SK-N-SH (cell line): ENCODE measurements at places on chromosomes 7 and 10. TPM values are rescaled to one million over a fixed set of nuclear protein-coding genes. Genes with fewer than 3 reads are reported as not detected.
A peak's percentile ranks its signal among the peaks of the same experiment; 100 is the strongest.

- DNase-seq = no peak
These were observed 24.1 kb upstream of the ADCYAP1R1 start for GRCh38 chr7:31028006-31028405.

- DNase-seq = no peak
These were observed 73.4 kb upstream of the FAM13C start for GRCh38 chr10:59435707-59436106.

DNA sequence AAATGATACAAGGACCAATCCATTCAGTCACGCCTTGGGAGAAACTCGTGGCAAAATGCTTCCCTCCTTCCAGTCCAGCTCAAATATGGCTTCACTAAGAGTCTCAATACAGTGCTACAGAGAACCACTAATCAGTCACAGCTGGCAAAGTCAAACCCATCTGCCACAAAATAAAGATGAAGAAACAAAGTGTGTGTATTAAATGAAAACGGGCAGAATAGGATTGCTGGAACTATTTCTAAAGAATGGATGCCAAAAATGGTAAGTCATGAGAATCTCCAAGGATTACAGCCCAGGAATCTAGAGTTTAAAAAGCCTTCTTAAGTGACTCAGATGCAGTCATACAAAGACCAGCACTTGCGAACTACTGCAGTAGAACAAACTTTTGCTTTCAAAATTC is 61.9 kb downstream of the CACUL1 start:
- DNase-seq = peak; percentile 44

GRCh38 chr7:14635955-14636354 is 266.6 kb downstream of the DGKB start:
- DNase-seq = no peak

GRCh38 chr10:80461208-80462183 is 7.4 kb downstream of the TSPAN14 start:
- DNase-seq = no peak

DNA sequence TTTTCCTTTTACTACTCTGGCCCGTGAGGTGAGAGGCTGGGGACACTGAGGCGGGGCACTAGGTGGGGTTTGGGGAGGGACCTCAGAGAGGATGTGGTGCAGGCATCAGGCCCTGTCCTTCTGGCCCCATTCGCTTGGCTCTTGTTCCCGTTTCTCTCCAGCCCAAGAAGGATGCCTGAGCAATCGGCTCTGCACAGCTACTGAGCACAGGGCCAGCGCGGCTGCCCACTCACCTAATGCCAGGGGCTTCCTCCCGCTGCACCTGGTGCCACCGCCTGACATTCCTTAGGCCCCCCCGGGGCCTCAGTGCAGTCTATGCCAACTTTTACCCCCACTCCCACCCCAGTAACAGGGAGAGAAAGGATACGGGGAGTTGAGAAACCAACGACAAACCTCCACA is 12.5 kb downstream of the EMX2 start:
- DNase-seq = no peak

DNA sequence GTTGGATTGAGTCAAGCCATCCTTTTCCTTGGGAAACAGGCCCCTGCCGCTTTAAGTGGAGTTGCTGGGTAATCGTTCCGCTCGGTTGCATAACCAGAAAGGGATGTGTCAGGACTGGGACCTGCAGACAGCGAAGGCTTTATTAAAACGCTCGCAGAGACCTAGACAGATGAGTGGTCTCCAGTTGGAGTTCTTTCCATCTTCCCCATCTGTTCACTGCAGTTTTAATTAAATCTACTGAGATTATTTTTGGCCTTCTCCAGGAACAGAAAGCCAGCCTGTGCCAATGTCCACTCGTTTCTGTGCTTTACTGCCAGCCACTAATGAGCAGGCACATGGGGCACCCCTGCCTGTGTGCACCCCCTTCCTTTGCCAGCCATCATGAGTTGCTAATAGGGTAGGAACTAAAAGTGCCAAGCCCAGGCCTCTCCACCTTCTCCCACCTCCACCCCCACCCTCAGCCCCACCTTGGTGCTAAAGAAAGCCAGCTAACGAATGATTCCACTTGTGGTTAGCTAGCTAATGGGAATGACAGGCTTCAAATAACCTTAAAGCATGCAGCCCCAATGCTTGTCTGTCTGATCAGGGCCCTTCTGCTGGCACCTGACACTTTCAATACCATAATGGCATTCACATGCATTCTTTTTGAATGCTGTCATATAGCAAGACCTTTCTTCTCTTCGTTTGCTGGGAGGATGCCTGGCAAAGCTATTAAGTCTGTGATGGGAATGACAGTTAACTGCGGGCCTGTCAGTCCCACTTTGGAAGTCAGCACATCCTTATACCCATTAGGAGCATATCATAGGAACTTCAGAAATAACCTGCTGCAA is 556.8 kb upstream of the GALNT17 start:
- peak; percentile 76 for DNase-seq

GRCh38 chr7:24889611-24890010 is 90.4 kb downstream of the OSBPL3 start:
- DNase-seq = no peak

GRCh38 chr7:44920119-44920518 is 34.8 kb upstream of the PURB start:
- no peak for DNase-seq

DNA sequence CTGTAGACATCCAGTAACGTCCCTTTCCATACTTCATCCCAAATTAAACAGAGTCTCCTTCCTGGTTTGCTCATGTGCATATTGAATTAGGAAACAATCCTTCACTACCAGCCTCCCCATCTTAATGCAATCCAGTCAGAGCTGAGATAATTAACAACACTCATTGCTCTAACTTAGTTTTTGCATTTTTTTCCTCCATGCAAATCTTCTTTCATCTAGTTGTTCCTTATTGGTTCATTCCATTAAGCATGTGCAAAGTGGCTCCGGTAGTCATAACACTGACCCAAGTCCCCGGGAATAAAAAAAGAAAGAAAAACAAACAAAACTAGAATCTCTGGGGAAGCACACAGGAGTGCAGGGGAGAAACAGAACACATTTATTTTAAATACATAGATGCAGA is 1176.1 kb downstream of the GATA3 start:
- no peak for DNase-seq

GRCh38 chr10:132438091-132439024 is 41.4 kb downstream of the PWWP2B start:
- DNase-seq = no peak

DNA sequence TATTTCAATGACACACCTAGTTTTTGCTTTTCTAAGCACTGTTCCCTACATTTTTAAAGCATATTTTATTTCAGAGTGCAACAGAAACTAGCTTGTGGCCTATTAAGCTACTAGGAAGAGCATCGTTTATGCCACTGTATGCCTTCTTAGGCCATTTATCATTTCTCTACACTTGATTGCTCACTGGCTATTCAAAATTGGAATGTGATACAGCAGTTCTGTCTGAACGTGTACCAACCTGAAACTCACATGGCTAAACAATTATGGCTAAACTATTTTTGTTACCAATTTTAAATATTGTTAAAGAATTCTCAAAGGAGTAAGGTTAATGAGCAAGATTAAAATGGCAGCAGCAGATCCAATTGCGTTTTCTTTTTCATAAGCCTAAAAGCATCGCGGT is 105.2 kb downstream of the GSAP start:
- DNase-seq = no peak

DNA sequence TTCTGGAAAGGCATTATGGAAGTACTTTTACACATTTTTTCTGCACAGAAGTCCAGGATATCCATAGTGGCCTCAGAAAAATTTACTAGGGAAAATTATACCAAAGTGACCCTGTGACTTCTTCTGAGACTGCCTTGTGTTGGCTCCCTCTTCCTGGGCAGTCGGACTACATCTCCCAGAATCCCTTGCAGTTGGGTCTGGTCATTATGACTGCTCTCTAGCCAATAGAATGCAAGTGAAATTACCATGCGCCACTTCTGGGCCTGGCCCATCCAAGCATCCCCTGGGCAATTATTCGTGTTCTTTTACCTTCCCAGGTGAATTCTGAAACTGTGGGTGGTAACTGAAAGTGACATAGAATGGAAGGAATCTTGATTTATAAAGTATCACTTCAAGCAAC is 430.9 kb downstream of the ACTR3B start:
- DNase-seq = peak; percentile 58

DNA sequence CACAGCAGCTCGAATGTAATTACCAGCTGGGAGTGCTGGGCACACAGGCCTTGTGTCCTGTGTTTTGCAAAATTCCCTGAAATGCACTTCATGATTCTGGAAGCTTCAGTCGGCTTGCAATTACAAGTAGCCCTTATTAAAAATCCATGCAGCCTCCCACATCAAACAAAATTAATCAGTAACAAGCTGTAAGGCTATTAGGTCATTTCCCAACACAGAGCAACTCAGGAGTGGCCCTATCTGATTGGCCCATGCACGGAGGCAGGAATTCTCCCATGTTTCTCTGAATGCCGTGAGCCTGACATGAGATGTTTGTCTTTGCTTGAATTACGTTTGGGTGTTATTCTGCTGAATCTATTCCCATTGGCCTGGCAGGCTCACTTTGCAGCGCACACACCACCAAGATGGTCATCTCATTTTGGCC is 36.9 kb downstream of the FOXL3 start:
- no peak for DNase-seq

DNA sequence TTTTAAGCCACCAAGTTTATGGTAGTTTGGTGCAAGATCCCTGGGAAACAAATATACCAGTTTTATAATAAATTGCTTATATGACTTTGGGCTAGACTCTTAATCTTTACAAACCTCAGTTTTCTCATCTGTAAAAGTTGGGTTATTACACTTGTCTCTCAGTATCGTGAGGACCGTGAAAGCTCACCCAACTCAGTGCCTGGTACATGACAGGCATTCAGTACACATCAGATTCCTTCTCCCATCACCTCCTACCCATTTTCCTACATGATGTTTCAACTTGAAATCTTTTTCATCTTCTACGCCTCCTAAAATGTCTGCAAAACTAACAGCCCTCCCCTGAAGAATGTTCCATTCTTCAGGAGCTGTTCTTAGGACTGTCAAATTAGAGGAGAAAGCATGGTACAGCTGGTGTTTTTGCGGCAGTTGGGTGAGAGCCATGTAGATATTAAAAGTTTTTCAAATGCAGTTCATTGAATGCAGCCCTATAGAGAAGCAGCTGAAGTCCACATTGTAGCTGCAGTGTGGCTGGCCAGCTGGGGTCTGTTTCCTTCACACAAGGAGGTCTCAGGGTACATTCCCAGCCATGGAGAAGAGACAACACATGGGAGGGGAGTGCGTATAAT is 812.8 kb downstream of the LRMDA start:
- no peak for DNase-seq

DNA sequence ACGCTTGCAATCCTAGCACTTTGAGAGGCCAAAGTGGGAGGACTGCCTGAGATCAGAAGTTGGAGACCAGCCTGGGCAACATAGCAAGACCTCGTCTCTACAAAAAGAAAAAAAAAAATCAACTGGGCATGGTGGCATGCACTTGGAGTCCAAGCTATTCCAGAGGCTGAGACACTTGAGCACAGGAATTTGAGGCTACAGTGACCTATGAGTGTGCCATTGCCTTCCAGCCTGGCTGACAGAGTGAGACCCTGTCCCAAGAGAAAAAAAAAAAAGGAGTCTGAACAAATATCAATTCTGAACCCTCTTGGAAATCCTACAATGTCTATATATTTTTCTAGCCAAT is 126.8 kb upstream of the NRP1 start:
- DNase-seq = no peak

DNA sequence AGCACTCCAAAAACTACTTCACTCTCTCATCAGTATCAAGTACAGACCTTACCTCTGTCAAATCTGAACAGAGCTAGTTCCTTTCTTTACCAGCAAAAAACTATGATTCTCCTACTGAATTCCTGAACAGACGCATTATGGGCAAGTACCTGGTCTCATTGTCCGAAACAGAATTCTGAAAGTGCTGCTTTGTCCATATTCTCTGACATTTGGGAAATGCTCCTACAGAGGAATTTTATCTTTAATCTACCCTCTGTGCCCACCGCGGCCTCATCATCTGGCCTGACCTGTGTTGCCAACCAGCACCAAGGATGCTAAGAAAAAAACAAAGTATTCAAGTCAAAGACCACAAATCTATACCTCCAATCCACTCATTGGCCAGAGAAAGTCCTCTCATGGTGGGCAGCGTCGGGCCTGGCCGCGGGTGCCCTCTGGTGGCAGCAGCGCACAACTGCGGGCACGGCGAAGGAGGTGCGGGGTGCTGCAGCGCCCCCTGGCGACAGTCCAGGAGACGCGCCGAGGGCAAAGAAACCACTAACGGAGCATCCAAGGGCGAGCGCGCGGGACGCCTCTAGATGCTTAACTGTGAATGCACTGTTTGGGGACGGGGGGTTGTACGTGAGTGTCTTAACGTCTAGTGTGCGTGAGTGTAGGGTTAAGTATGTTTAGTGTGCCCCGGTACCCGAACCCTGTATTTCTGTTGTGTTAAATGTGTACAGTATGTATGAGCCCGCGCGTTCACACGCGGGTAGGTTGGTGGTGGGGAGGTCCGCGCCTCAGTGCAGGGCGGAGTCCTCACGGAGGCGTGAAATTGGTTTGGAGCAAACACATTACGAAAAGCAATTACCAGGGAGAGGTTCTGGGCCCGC is 5.0 kb upstream of the GBX1 start:
- DNase-seq = peak; percentile 97

- DNase-seq = no peak
These were observed 61.0 kb upstream of the SFMBT2 start for GRCh38 chr10:7471720-7472367.

DNA sequence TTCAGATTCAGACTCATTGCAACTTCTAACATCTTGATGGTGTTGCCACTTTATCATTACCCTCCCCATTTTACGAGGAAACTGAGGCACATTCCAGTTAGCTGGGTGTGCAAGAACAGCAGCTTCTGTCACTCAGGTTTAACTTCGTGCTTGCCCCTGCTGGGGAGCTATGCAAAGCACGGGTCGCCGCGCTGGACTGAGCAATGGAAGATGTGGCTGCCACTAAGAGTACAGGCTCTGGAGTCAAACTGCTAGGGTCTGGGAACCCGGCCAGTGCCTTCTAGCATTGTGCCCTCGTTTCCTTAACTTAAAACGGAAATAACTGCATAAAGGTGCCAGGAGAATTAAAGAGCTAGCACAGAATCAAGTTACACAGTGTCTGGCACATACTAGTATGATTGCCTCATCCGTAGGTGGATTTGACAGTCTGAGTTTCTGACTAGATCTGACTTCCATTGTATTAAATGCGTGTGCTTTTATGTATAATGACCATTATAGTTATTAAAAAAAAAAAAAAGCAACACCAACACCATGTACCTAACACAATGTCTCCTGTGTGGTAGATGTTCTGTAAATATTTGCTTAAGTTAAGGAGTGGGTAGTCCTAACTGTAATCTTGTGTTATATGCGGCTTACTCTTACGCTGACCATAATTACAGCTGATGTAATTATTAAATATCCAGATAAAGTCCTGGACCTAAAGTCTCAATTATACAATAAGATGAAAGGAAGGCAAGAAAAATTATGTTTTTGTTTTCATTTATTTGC is 842 bp downstream of the ZNF22 start:
- peak; percentile 79 for DNase-seq

- DNase-seq = no peak
These were observed 76.4 kb downstream of the RGS10 start for GRCh38 chr10:119466076-119466475.

The EIF5AL1 gene
- 0.26 and 1.0 TPM in 2 replicates for polyA plus RNA-seq

The STEAP2 gene
- 6.6 and 9.5 TPM in 2 replicates for polyA plus RNA-seq

The VIPR2 gene
- polyA plus RNA-seq = 0.02 TPM in 1 of 2 replicates, not detected in the other

The EZH2 gene
- polyA plus RNA-seq = 30.6 and 32.7 TPM in 2 replicates

The PAX4 gene
- not detected in 2 replicates for polyA plus RNA-seq

The TMEM248 gene
- 146 and 185 TPM in 2 replicates for polyA plus RNA-seq

The BTBD16 gene
- polyA plus RNA-seq = 0.03 TPM in 1 of 2 replicates, not detected in the other

The FAM25A gene
- polyA plus RNA-seq = not detected in 2 replicates
